NCI-H446 (cell line): ENCODE measurements at places on chromosomes 13 and 19.

GRCh38 chr13:52405767-52406494, at the start of gene THSD1:
THSD1 (minus strand) TSS chr13:52406172; CDS start chr13:52402600, 3,572 bp downstream.
- no peak for DNase-seq

- no peak for DNase-seq
Measured at GRCh38 chr19:3599776-3600187, 6.9 kb downstream of the TBXA2R start.

GRCh38 chr19:51002542-51003311, 1.3 kb upstream of the KLK8 start:
- peak; percentile 2 for DNase-seq

GRCh38 chr19:7847664-7848063, 17.6 kb downstream of the EVI5L start:
- no peak for DNase-seq

DNA sequence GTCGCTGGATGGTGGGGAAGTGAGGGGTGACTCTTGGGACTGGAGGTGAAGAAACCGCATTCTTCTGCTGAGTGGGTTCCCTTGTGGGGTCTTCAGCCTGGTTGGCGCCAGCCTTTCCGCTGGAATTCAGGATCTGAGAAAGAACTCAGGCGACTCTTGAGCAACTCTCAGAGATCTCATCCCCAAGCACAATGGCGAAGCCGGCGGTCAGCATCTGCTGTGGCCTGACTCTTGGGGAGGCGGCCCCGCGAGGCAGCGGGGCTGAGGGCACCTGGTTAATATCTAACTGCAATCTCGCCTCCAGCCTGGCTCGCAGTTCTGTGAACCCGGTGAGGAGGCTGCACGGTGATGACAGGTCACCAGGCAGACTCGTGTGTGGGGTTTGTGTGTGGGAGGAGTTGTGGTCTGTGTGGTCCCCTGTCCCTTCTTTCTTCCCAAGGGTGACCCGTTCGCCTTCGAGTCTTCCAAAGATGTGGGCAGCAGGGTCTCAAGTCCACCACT, 883 bp downstream of the ZNF441 start:
- no peak for DNase-seq

- no peak for DNase-seq
Measured at GRCh38 chr19:40990972-40991381, at the start of gene CYP2B6. CYP2B6 (plus strand) TSS chr19:40991282; CDS start chr19:40991306, 24 bp downstream.
